ENCODE measurements at places on chromosomes 3 and 15. TPM values are rescaled to one million over a fixed set of nuclear protein-coding genes. Genes with fewer than 3 reads are reported as not detected.

- DNase-seq, result no peak
Observed at GRCh38 chr3:61055447-61055846, 195.8 kb downstream of the FHIT start.

DNA sequence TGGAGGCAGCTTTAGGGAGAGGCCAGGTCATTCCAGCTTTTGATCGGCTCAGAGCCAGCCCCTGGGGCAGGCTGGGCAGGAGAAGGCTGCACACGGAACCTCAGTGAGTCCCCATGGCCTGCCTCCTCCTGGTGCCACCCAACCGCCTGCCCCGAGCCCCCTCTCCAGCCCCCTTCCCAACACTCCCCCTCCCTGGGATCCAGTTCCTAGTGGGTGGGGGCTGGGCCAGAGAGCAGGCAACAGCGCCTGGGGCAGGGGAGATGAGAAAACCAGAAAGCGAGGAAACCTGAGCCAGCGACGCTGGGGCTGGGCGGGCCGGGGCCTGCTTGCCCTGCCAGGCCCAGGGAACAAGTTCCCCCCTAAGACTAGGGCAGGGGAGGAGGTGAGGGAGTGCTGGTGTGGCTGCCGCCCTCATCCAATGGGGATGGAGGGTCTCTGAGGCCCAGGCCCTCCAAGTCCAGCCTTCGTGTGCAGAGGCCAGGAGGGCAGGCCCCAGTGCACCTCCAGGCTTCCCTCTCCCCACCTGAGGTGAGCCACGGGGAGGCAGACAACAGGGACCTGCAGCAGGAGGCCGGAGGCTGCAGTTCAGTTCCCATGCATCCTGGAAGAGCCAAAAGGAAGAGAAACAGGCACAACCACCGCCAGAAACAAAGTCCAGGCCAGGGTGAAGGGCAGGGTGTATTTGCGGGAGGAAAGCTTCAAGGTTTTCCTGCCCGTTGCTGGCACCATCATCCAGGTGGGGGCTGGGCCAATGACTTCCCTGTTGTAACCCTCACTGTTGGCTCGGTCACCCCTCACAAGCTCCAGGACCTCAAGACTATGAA is 4.0 kb upstream of the SEMA3F start:
- no peak for DNase-seq

DNA sequence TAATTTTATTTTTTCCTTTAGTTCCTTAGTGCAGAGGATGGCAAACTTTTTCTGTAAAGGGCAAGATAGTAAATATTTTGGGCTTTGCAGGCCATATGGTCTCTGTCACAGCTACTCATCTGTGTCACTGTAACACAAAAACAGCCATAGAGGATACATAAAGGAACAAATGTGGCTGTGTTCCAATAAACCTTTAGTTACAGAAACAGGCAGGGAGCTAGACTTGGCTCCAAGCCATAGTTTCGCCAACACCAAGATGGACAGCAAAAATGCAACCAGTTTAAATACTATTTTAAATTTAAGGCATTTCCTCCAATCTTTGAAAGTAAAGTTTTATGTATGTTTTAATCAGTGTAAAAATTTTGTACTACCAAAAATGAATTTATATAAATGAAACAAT is 753.4 kb downstream of the FHIT start:
- no peak for DNase-seq

- no peak for DNase-seq
Observed at GRCh38 chr3:156581954-156582353, 27.0 kb upstream of the SSR3 start.

GRCh38 chr3:150920236-150920635 is 15.0 kb upstream of the MINDY4B start:
- DNase-seq, result no peak

DNA sequence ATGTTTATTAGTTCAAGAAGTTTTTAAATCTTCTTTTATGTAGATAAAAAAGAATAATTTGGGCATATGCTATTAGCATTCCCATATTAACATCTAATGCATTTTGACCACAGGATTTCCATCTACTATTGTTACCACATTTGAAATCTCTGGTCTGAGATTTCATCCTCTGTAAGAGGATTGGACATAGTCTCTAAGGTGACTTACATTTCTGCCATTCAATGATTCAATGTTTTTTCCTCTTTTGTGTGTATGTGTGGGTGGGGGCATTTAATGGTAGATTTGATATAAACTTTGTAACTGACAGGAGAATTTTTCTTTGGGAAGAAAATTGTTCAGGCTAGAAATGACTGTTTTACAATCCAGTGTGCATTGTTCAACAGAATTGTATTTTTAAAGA is 307.3 kb upstream of the RBMS3 start:
- no peak for DNase-seq

DNA sequence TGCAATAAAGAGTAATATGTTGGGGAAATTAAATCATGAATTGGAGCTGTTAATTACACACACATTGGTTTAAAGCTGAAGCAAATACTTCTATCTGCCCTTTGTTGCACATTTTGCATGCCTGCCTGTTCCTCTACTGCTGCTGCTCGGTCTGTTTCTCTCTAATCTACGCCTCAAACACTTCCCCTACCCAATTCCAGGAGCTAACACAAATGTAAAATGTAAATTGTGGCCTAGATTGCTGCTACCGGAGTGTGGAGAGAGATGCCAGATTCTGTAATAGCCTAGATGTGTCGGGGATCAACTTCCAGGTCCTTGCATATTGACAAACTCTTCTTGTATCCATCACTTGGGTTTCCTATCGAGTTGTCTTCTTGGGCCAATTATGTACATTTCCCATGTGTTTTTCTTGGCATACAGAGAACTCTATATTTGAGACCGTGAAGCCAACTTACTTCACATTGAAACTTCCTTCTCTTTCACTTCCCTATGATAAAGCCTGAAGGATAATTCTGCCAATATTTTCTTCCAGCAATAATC is 450.4 kb upstream of the NR2F2 start:
- no peak for DNase-seq

DNA sequence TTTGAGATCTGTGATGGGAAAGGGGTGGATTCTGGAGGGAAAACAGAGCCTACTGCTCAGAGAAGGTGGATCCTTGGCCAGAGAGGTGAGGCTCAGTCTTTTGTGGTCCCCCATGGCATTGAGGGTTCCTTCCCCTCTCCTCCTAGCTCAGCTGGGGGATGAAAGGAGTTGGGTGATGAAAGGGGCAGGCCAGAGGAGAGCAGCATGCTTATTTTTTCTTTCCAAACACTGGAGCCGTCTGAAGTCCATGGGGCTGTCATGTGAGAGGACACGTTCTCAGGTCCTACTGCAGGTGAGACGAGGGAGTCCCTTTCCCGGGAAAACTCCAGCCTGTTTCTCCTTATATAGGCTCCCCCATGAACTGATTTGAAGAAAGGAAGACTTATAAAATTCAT is 71.4 kb downstream of the SCN5A start:
- no peak for DNase-seq

DNA sequence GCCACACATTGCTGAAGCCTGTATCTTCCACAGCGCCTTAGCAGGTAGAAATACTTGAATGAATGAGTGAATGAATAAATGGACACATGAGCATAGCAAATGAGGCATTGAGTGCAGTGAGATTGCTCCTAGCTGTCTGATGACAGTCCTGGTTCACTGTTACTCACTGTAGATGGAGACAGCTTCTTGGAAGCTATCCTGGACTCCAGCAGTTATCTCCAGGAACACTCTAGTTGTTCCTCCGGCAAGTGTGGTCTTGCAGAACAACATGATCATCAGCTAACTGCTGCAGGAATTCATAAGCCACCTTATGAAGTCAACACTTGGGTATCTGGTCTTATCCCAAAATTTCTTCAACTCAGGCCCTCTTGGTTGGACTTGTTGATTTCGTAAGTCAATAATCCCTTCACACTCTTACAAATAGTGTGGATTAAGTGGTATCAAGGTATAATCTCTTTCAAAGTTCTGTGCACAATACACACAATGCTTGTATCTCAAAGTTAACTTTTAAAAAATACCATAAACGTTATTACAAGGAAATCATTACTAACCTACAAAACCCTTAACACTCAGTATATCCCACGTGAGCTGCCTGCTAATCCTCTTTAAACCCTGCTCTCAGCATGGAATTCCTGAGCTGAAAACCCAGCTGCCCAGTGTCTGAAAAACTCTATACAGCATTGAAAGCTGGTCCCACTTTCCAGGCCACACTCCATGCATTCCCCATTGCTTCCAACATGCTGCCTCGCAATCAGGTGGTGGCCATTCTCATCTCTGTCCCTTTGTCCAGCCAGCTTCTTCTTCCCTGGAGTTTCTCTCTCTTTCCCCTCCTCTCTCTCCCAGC is 14.4 kb upstream of the ZBTB38 start:
- DNase-seq, result no peak

DNA sequence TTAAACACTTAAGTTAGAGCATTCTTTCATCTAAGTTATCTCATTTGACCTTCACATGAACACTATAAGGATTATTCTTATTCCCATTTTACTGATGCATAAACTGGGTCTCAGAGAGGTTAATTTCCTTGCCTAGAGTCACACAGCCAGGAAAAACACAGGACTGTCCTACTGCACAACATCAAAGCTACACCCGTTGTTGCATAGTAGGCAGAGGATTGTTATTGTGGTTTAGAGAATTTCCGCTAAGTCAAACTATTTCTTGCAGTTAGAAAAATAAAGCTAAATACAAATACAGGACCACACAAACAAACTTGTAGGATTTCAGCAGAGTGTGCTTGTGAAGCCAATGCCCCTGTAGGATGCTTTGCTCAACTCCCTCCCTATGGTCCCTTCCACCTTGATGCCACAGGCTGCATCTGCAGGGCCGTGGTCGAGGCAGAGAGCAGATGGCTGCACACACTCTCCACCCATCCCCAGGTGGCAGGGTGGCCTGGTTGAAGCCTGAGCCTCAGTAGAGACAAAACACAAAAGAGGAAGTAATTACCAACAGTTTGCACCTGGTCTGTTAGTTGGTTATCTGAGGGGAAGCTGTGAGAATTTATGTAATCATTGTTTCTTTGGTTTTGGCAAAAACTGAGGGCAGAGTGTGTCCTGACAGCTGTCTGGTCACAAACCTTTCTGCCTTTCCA is 41.1 kb upstream of the SKOR1 start:
- no peak for DNase-seq

GRCh38 chr3:67940210-67940952 is 286.0 kb upstream of the SUCLG2 start:
- DNase-seq, result no peak

GRCh38 chr3:197003461-197004385 is 25.9 kb downstream of the MELTF start:
- DNase-seq, result no peak

GRCh38 chr3:99199021-99199420 is 297.5 kb upstream of the DCBLD2 start:
- no peak for DNase-seq

GRCh38 chr3:149844091-149844490 is 31.1 kb downstream of the RNF13 start:
- DNase-seq, result no peak

DNA sequence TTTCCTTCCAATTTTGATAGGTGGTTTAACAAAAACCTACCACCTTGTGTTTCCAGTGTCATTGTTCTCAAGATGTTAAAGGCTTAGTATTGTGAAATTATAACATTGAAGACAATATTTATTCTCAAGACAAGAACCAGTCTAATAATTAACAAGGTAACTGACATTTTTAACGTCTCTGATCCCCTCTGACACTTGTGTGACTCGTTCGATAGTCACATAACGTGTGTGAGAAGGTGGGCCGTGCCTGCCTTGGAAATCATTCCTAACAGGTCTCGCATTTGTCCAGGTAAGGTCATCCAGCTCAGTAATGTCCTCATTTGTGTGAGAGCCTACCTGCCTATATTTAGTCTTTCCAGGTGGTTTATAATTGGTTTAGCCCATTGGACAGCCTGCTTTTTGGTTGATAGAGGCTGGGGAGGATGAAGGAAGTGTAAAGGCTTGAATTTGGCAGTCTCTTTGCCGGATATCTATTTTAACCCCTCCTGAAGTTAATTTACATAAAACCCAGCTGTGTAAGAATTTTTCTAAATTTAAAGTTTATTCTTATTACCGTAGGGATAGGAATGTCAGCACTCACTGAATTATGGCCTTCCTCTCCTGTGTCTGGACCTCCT is 94.4 kb downstream of the AKAP13 start:
- DNase-seq, result no peak

SKOR1 gene
- total RNA-seq, result 0.96 TPM

SEC61A1 gene
- 156 TPM for total RNA-seq

CAND2 gene
- 3.2 TPM for total RNA-seq

Measured in T-cell (primary cell).